ENCODE measurements at places on chromosomes 3 and 15.

DNA sequence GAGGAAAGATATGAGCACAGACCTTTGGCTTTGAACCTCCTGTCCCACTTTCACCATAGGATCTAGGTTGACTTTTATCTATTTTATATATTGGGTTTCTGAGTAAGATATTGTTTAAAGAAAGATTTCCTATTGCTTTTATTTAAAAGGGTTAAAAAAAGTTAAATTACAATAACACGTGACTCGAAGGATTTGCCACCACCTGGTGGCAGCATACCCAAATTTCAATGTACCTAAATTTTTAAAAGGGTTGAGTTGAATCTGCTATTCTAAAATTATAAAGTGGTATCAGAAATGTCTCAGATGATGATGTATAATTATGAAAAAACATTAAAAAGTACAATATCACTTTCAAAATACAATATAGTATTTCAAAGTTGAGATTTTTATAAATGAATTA, 368.4 kb downstream of the MECOM start:
- DNase-seq, result no peak

DNA sequence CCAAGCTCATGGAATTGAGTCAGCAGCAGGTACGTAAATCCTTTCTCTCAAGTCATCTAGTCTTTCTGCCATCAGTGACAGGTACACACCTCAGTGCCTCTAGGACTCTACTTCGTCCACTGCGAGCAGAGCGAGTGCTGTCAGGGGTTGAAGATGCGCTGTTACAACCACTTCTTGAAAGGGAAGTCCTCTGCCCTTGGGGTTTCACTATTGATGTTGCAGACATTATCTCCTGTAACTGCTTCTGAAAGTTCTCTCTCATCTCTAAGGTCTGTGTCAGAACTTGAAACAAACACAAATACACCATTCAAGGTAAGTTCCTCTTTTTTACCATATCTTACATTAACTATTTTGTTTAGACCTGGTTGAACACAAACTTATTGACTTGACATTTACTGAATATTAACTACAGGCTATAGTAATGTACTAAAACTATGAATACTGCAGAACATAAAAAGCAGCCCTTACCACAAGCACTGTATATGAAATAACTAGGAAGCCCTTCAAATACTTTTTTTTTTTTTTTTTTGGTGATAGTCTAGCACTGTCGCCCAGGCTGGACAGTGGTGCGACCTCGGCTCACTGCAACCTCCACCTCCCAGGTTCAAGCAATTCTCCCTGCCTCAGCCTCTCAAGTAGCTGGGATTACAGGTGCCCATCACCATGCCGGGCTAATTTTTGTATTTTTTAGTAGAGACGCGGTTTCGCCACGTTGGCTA, 41.5 kb downstream of the TOPBP1 start:
- DNase-seq, result no peak

GRCh38 chr3:104555728-104556127, 811.0 kb upstream of the ALCAM start:
- DNase-seq, result no peak

- DNase-seq, result no peak
Observed at GRCh38 chr3:53109190-53109589, 21.0 kb downstream of the RFT1 start.

- no peak for DNase-seq
Observed at GRCh38 chr15:45603881-45604280, 16.7 kb downstream of the BLOC1S6 start.

DNA sequence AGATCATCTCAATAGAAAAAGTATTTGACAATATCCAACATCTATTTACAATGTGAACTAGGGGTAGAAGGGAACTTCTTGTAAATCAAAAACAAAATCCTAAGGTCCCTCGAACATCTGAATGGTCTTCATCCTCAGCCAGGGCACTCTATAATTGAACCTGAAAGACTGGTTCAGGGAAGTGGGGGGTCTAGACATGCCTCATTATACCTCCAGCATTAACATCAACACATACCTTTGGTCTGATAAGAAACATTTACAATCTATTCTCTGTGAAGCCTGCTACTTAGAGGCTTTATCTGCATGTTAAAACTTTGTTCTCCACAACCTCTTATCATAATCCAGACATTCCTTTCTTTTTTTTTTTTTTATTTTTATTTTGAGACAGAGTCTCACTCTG, 211.8 kb downstream of the CTNNB1 start:
- no peak for DNase-seq

Measured in posterior cingulate gyrus (tissue), 11 donors.